ENCODE measurements at places on chromosomes 6 and 20.
A peak's percentile ranks its signal among the peaks of the same experiment; 100 is the strongest.

GRCh38 chr20:63087236-63087871 is 80.6 kb upstream of the BHLHE23 start:
- no peak for DNase-seq

- DNase-seq = no peak
Measured at GRCh38 chr6:129312880-129313279, 397.1 kb downstream of the ARHGAP18 start.

GRCh38 chr6:11039040-11039439 is 5.1 kb downstream of the ELOVL2 start:
- no peak for DNase-seq

DNA sequence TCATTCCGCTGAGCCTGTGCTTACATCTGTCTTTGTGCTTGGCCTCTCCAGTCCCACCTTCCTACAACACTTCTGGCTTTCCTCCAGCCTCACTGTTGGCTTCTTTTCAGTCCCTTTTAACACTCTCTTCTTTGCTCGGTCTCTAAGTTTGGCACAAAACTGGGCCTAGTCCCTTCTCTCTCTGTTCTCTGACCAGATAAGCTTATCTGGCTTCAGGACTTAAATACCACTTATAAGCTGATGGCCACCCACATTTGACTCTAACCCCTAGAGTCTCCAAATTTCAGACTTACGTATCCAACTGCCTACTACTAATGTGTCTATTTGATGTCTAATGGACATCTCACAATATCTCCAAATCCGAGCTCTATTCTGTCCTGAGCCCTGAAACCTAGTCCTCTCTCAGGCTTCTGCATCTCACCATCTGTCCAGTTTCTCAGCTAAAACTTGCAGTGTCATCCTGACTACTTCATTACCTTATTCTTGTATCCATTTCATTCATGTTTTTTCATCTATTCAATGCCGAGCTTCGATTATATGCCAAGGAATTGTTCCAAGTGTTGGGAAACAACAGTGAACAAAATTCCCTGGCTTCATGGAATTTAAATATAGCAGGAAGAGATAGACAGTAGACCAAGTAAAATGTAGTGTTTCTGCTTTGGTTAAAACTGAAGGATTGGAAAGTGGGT is 40.1 kb downstream of the TBPL1 start:
- DNase-seq = no peak

DNA sequence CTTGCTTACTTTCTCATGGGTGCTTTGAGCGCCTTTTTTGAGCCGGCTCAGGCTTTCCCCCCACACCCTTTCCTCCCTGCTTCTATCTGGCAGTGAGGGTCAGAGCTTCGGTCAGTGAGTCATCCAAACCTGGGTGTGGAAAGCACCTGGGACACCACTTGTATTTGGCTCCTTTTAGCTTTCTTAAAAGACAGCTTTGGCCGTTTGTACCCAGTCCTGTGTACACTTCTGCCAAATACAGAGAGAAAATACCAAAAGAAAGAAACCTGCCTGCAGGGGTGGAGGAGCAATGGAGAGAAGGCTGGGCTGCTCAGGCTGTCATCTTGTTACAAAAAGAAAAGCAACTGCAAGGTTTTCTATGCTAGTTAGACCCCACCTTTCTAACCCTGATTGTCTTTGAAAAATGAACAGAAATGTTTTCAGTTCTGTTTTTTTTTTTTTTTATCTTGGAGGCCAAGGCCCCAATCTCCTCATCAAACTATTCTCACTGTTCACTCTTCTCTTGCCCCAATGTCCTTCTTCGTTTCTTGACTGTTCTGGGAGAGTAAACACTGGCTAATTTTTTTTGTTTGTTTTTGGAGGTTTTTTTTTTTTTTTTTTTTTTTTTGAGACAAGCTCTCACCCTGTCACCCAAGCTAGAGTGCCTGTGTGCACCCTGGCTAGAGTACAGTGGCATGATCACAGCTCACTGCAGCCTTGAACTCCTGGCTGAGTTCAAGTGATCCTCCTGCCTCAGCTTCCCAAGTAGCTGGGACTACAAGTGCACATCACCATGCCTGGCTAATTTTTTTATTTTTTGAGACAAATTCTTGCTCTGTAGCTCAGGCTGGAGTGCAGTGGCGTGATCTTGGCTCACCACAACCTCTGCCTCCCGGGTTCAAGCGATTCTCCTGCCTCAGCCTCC is 76.4 kb downstream of the SSR1 start:
- DNase-seq = no peak

DNA sequence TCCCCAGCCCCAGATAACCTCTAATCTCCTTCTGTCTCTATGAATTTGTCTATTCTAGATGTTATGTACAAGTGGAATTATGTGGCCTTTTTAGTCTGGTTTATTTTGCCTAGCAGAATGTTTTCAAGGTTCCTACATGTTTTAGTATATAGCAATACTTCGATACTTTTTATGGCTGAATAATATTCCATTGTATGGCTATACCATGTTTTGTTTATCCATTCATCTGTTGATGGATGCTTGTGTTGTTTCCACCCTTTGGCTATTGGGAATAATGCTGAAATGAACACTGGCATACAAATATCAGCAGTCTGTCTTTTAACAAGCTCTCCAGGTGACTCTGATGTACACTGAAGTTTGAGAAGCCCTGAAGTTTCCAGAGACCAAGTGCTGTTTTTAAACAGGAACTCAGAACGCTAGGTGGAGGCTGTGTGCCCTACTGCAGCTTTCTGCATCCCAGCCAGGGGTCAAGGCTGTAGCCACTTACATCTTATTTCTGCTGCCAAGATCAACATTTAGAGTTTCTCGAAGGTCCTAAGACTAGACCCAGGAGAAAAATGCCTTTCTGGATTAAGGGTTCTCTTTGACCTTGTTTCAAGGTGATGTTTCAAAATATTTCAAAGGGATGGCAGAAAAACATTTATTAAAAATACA is 123.0 kb downstream of the SOBP start:
- DNase-seq = no peak

- no peak for DNase-seq
Measured at GRCh38 chr6:83182114-83182513, 11.0 kb downstream of the PGM3 start.

GRCh38 chr20:4815628-4816027 is 93.9 kb downstream of the PRND start:
- DNase-seq = no peak

DNA sequence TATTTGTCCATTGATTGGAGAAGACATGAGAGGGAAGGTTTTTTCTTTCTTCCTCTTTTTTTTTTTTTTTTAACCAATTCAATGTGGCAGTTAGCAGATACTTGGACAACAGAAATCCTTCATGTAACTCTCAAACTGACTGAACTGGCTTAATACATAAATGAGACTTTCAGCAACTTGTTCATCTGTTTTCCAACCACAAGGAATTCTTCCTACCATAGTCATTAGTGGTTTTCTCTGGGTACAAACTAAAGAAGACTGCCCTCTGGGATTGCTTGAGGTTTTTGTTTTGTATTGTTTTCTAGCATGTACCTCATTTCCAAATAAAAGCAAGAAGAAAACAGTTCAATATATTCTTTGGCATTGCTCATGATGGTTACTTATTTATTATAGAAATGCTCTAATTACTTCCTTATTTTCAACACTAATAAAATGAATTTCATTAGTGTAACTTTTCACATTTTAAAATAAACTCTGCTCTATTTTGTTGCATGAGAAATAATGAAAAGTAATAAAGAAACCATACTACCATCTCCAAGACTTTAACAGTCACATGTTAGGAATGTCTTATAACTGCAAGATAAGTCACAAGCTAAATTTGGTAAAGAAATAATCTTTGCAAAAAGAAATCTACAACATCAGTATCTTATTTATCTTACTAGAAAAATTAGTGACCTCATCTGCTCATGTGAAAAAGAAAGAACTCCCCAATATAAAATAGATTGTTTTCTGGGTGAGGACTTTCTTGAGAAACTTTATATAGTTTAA is 52.0 kb downstream of the ME1 start:
- DNase-seq = no peak

DNA sequence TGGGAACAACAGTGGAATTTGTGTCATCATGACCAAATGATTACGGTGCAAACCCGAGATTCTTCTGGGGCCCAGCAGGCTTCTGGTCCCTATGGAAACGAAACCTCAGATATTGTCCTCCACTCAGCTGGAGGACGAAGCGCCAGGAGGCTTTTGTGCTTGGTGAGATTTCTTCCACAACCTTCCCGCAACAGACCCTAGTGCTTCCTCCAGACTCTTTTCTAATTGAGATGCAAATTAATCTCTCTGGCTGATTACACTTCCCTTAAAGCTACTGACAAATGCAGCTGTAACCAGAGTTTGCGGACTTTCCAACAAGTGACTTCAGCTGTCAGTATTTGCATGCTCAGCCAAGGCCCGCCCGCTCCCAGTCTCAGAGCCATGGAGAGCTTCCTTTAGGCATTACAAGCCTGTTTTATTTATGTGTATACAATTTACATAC is 96.0 kb downstream of the INSM1 start:
- no peak for DNase-seq

GRCh38 chr20:23585449-23585807 is 17.1 kb upstream of the CST9L start:
- no peak for DNase-seq

GRCh38 chr20:17898548-17898994 is 70.0 kb downstream of the SNX5 start:
- peak; percentile 37 for DNase-seq

GRCh38 chr6:35299674-35300073 is 2.1 kb downstream of the DEF6 start:
- DNase-seq = no peak

GRCh38 chr6:25789475-25789874 is 34.9 kb downstream of the SLC17A4 start:
- no peak for DNase-seq

DNA sequence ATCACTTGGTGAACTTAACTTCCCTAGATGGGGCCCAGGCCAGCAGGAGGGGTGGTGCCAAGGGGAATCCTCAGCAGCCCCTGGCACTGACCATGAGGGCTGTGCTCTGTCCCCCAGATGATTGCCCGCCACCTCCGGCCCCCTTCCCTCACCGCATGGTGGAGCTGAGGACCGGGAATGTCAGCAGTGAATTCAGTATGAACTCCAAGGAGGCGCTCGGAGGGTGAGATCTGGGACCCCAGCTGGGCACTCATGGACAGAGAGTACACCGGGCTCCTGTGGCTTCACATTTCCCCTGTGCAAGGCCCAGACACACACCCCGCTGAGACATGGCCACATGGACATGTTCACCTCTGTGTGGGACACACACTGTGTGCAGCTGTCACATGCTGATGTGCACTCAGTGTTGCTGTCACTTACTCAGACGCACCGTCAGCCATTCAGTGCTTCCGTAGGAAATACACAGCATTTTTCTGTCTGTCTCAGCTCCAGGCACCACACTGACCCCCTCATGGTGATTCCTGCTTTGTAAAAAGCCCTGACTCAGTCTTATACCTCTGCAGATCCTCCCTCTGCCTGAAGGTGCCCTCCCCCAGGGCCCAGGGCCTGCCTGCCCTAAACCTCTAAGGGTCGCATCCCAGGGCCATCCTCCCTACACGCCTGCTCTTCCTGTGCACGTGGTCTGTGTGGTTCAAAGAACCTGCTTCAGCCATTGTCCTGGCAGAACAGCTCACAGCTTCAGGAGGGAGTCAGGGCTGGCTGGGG is 4.4 kb downstream of the MYLK2 start:
- DNase-seq = no peak

DNA sequence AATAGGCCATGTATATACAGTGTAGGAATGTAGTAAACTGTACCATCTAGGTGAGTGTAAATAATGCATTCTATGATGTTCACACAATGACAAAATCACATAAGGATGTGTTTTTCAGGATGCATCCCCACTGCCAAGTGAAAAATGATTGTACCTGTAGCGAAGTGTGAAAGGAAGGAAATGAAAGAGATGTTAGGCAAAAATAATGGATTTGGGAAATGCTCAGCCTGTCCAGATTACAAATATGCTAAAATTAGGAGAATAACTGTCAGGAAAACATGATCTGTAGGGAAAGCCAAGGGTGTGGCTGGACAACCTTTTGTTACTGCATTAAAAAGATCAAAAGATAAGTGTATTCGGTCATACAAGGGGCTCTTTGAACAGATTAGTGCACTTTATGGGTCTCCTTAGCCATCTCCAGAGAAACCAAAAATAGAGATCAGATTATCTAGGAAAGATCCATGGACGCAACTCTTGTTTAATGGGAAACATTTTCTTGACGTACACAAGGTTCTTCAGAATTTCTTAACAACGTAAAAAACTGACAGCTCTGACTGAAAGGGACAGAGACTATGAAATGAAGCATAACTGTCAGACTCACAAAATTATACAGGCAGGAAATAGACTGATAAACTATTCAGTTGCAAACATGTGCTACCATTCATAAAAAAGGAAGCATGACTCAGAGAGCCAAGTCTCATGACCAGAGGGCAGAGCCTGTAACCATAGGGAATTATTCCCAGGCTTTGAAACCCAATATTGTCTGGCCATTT is 253.6 kb upstream of the RAB32 start:
- DNase-seq = no peak

DNA sequence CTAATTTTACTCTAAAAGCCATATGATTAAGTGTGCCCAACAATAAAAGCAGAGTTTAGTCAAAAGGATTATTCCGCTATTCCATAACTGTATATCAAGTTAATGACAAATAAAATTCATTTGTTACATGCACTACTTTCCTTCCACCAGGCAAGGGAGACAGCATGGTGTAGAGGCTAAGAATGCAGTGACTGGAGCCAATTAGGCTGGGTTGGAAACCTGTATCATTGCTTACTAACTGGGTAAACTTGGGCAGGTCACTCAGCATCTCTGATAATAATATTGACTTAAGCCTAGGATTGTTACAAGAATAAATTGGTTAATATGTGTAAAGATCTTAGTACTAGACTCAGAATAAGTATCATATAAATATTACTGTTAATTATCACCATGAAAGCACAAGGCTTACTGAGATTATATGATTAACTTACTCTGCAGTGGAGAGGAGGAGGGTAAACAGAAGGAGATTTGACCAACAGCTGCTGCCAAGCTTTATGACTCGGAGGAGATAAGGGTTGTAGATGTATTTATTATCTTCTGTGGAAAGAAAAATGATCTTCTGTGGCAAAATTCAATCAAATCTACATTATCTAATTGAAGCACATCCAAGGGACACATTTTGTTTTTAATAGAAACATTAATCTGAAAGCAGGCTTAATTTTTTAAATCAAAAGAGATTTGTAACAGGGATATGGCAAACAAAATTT is 1459.9 kb downstream of the GRIK2 start:
- no peak for DNase-seq

GRCh38 chr20:17617868-17618672 is 48.2 kb downstream of the DSTN start:
- DNase-seq = no peak

DNA sequence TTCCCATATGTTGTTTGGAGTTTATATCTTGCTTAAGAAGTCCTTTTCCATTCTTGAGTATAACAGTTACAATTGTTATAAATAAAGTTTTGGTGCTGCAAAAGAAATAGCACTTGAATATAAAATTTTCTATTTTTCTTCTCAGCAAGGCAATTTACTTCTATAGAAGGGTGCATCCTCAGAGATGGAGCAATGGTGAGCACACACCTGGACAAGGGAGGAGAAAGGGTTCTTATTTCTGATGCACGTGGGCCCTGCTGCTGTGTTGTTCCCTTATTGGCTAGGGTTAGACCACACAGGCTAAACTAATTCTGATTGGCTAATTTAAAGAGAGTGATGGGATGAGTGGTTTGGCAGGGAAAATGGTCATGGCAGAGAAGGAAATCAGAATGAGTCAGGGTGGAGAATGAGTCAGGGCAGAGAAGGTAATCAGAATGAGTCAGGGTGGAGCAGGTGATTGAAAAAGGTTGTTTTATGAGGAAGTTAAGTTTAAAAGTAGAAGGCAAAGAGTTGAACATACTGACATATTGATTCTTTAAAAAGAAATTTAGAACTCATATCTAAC is 38.0 kb downstream of the CST8 start:
- no peak for DNase-seq
